Foreskin fibroblast (primary cell): ENCODE measurements at places on chromosomes 7 and 10.

GRCh38 chr7:30148951-30149459, 14.2 kb downstream of the MTURN start:
- DNase-seq, result no peak

- no peak for DNase-seq
Observed at GRCh38 chr10:101273741-101274140, 44.5 kb upstream of the LBX1 start.

GRCh38 chr10:89275383-89275782, 23.8 kb upstream of the LIPA start:
- no peak for DNase-seq

DNA sequence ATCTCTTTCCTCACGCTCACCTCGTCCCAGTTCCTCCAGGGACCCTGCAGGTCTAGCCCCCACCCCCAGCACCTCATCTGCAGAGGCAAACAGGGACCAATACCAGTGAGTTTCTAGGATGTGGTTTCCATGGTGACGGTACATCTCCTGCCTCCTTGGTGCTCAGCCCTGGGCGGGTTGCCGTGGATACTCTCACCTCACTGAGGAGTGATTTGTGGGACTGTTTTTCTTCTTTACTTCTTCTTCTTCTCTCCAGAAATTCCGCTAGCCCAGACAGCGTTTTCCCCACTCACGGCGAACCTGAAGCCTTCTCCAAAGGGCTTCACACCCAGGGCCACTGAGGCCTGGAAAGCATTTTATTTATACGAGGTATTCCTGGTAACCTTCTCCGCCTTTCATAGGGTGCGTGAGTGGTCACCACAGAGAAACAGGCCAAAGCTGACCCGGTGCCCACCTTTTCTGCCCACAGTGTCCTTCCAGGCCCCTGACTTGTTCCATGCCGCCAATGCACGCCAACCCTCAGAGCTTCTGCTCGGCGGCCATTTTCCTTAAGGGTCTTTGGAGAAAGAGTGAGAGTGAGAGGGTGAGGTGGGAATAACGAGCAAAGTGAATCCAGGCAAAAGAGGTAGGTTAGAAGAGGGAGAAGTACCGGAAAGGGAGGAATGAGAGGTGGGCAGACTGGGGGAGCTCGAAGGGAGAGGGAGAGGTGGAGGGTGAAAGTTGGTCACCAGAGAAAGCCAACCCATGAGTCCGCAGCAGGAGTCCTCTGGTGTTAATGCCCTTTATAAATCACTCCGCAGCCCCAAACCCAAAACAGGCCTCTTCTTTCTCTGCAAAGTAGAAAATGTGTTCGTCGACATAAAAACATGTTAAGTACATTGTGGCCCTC, 15.5 kb downstream of the FAM241B start:
- no peak for DNase-seq

DNA sequence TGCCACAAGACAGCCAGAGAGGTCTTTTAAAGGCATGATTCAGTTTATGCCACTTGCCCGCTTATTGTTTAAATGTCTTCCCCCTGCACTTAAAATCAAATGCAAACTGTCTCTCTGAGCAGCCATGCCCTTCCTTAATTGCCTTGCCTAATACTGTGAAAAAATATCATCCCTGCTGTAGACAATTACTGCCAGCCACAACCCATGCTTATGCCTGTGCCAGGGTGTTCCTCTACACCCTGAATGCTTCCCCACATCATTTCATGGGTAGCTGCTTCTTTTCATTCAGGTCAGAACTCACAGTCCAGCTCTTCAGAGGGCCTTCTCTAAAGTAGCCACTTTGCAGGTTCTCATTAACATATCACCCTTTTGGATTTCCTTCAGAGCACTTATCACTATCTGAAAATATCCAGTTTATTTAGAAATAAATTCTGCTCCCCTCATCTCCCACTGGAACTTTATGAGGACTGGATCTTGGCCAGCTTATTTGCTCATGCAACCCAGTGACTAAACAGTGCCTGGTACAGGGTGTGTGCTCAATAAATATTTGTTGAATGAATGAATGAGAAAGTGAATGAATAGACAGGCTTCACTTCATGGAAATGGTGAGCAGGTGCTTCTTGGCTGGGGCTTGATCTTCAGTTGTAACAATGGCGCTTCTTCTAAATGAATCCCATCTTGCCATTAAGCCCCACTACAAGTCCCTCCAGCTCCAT, 162.4 kb upstream of the MDFIC start:
- peak; percentile 36 for DNase-seq

GRCh38 chr10:114810926-114811325, 10.7 kb upstream of the FHIP2A start:
- DNase-seq, result no peak

GRCh38 chr10:12960334-12960898, 41.1 kb downstream of the CCDC3 start:
- no peak for DNase-seq

DNA sequence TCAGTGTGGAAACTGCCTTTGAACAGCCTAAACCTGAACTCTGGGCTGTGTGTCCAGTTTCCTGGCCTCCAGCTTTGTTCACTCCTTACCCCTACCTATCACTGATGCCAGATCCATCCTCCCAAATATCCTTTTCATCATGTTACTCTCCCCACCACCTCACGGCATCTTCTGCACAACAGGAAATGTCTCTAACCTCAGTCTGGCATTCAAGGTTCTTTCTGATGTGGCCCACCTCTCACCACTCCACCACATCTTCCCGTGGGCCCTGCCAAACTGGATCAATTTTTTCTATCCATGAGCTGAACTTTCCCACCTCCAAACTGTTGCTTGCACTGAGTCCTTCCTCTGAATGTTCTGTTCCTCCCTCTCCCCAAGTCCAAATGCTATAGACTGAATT, 35.8 kb upstream of the MAP3K8 start:
- DNase-seq, result no peak

DNA sequence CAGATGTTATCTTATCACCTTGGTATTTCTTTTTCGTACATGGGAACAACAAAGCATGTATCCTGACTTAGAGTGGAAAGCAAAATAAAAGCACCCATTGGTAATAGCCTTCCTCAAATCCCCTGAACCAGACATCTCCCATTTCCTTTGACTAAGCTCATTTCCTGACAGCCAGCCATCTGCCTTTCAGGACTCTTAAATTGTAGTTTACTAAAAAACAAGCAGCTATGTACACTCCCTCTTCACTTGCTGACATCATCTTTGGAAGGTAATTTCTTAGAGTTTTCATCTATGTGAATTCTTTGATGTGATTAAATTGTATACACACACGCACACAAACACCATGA, 40.7 kb downstream of the ARL4A start:
- no peak for DNase-seq

DNA sequence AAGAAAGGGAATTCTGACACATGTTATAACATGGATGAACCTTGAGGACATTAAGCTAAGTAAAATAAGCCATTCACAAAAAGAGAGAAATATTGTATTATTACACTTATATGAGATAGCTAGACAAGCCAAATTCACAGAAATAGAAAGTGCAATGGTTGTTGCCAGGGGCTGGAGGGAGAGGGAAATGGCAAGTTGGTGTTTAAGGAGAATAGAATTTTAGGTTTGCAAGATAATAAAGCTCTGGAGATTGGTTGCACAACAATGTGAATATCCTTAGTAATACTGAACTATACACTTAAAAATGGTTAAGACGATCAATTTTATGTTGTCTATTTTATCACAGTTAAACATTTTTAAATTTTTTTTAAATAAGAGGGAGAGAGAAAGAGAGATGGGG, 25.0 kb upstream of the ADD3 start:
- no peak for DNase-seq

DNA sequence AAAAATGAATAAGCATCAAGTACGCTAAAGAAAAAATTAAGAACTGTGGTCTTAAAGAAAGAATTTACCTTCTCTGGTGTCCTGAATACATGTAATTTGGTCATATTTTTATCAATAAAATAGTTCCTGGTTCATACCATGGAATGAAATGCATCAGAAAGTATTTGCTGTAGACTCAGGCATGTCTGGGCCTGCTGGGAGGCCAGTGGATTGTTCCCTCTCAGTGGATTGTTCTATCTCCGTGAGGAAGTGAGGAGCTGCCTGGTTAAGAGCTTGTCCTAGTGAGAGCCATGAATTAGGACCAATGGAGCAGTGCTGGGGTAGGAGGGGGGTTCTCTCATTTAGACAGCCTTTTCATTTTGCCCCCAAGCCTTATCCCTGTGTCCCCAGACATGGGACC, 211.7 kb upstream of the HABP2 start:
- DNase-seq, result no peak

DNA sequence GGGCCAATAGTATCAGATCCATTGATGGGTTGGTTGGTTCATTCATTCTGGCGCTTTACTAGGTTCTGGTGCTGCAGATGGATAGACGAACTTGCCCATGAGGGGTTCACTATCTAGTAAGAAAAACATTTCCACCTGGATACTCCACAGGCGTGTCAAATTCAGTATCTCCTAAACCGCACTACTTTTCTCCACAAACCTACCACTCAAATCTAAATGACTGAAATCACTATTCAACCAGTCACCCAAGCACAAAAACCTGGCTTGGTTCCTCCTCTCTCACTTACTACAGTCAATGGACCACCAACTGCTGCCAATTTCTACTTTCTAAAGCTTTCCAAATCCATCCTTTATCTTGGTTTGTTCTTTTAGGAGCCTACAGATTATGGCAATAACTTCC, 572 bp downstream of the AGK start:
- no peak for DNase-seq

DNA sequence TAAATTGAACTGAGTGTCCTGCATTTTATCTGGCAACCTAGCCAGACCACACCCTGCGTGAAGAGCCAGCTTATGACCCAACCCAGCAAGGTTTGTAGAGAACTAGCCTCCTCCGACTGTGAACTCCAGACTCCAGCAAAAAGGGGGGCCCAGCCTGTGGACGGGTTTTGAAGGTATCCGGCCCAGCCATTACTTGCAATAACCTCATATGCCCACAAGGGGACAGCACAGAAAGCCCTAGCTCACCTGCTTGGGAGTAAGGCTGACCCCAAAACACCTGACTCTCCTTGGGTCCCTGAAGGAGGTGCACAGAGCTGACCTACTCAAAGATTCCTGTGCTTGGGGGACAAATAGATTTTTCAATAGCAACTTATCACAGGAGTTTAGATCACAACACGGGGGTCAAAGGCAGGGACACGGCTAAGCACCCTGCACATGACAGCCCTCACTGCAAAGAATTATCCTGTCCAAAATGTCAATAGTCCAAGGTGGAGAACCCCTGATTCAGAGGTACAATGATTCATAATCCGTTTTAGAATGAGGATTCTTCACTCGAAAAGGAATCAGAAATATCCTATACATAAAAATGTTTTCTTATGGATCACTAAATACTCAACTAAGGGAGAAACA, 4.6 kb downstream of the TRPV6 start:
- DNase-seq, result peak; percentile 58

GRCh38 chr10:58919927-58920654, 256.4 kb upstream of the PHYHIPL start:
- DNase-seq, result peak; percentile 86

GRCh38 chr10:116521424-116522290, 24.1 kb upstream of the PNLIP start:
- peak; percentile 24 for DNase-seq

- no peak for DNase-seq
Observed at GRCh38 chr7:138032770-138033169, 30.9 kb upstream of the CREB3L2 start.

GRCh38 chr7:66138994-66139752, 24.5 kb downstream of the CRCP start:
- peak; percentile 52 for DNase-seq

- peak; percentile 36 for DNase-seq
Observed at GRCh38 chr7:26090927-26091519, 61.0 kb upstream of the NFE2L3 start.

DNA sequence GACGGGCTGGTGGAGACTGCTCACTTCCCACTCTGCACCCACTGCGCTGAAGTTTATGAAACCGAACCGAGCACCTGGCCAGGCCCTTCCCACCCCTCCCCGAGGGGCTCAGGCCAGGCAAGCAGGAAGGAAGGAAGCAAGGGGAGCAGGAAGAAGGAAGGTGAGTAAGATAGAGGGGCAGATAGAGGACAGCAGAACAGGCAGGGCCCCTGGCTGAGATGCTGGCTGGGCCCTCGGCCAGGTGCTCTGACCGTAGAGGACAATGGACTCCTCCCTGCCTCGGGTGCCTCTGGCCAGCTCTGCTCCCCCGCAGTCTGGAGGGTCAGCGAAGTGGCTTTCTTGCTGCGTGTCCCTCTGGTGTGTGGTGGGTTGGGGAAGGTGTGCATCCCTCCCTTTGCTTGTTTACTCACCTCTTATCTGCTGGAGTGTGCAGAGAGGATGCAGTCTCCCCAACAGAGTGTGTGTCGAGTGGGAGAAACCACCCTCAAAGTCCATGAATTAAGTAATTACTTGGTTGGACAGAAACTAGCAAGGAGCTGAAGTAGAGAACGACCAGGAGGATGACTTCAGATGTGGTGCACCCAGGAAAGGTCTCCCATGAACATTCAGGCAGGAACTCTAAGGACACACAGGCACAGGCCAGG, 82.8 kb upstream of the PPP2R2D start:
- no peak for DNase-seq

- DNase-seq, result no peak
Observed at GRCh38 chr10:86373828-86374227, 7.2 kb upstream of the GRID1 start.

DNA sequence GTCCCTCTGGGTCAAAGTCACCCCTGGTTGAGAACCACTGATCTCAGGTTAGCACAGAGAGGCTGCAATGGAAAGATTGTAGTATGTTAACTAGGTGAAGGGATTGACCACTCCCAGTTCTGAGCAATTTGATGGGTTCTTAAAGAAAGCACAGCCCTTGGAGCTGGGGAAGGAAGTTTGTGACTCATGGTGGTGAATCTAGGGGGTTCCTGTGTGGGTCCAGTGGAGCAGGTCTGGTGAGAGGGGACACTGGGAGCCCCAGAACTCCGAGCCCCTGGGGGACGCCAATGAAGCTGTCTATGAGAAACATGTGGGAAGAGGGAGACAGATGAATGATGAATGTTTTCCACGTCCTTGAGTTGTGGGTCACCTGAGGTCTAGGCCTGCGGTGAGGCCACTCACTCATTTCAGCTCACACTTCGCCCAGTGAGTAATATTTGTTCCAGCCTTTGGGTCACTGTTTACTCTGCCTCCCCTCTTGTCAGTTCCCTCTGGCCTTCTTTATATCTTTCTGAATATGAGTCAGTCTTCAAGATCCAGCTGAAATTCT, 341.9 kb downstream of the LRMDA start:
- DNase-seq, result peak; percentile 50

DNA sequence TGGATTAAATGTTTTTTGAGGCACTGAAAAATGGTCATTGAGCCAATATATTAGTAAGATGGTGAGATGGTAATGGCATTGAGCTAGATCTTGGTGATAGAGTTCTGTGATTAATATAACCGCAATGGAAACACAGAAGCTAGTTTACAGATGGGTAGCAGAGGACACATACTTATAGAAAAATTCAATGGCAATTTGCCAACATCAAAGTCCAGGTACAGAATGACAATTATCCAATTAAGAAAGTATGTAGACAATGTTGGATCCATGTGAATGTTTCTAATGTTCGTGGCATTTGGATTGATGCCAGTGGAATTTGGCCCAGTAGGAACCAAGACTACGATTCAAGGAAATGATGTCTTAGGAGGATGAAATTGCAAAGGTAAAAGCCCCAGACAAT, 187.8 kb downstream of the GNAT3 start:
- DNase-seq, result peak; percentile 39

GRCh38 chr7:43701500-43701854, 27.8 kb downstream of the COA1 start:
- peak; percentile 21 for DNase-seq

GRCh38 chr10:8088504-8088903, 34.0 kb downstream of the GATA3 start:
- DNase-seq, result no peak
